ENCODE measurements at places on chromosomes 3 and 15.

DNA sequence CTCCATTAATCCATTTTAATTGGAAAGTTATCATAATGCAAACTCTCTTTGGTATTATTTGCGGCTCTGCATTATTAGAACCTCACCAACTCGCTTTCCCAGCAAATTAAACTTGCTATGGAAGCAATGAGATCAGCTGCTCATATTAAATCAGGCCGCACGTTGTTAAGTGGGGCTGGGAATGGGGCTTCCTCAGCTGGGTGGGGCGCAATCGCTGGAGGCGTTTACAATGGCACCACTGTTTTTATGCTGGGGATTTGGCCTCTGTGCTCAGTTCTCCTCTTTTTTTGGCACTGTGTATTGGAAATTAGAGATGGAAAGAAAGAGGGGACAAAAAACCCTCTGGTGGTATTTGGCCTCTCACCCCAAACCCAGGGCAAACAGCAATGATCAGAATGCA is 72.2 kb downstream of the RPLP1 start:
- no peak for DNase-seq

DNA sequence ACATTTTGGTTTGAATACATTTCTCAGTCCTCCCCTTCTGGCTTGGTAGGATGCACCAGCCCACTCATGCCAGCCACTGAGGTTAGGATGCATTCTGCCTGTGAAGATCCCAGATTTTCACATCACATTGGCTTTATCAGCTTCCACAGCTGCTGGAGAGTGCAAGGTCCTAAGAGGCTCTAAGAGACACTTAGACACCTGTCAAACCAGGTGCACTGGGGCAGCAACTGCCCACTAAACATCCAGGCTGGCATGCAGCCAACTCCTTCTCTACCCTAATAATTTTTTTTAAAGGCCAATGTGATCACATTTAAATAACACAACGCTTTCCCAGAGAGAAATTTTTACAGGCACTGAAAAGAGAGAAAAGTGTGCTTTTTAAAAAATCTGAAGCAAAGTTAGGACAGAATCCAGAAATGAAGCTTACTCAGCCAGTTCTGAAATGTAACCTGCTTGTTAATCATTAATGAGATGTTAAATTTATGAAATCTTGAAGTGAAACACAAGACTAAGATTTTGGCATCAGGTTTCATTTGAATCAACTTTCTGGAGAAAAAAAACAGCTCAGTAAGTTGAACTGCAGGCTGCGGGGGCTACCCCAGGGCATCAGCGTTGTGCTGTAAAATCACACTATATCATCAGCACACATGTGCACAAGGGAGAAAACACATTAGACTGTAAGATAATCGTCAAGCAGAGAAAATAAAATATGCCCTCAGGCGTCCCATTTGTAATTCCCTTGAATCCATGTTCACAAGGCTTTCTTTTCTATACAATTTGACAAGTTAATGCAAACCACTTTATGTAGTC is 312.9 kb downstream of the ZBBX start:
- DNase-seq = no peak

- no peak for DNase-seq
Measured at GRCh38 chr15:74414603-74415338, 19.0 kb downstream of the SEMA7A start.

GRCh38 chr3:10855871-10856662 is 40.0 kb downstream of the SLC6A11 start:
- no peak for DNase-seq

GRCh38 chr3:20060974-20061685 is 20.9 kb downstream of the KAT2B start:
- no peak for DNase-seq

GRCh38 chr3:109116031-109116430 is 1.9 kb downstream of the MORC1 start:
- no peak for DNase-seq

- no peak for DNase-seq
Measured at GRCh38 chr15:100058458-100058857, 283.3 kb downstream of the ADAMTS17 start.

- no peak for DNase-seq
Measured at GRCh38 chr3:155241579-155241978, 51.9 kb downstream of the STRIT1 start.

DNA sequence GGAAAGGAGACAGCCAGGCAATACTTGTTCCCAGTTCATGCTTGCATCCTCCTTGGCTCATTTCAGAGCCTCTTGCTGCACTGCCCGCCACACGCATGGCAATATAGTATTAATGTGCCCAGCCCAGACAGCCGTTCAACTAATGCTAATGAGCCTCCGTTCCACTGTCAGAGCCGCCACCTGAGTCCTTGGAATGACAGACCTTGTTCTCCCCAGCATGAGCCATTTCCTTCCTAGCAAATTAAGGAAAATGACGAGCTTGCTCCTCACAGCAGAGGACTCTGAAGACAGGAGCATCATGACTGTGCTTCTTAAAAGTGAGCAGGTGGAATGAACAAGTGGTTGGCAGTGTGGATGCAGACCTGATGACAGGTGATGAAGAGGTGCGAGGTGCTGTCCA is 10.8 kb upstream of the LRRC15 start:
- DNase-seq = no peak

DNA sequence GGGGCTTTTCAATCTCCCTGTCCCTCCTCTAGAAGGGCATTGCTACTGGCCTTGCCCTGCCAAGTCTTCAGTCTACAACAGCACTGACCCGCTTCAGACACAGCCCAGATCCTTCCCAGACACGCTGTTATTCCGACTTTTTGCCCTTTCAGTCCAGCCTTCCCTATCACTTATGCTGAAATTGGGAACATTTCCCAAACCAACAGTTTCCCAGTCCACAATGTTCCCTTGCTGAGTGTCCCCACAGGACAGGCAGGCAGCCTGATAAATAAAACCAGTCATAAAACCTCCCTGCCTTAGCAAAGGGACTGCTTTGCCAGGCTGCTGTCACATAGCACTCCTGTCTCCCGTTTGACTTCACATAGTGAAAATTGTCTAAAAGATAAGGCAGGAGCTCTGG is 43.5 kb downstream of the GOLGA6L2 start:
- no peak for DNase-seq

GRCh38 chr3:41259449-41260062 is 60.3 kb downstream of the CTNNB1 start:
- no peak for DNase-seq

DNA sequence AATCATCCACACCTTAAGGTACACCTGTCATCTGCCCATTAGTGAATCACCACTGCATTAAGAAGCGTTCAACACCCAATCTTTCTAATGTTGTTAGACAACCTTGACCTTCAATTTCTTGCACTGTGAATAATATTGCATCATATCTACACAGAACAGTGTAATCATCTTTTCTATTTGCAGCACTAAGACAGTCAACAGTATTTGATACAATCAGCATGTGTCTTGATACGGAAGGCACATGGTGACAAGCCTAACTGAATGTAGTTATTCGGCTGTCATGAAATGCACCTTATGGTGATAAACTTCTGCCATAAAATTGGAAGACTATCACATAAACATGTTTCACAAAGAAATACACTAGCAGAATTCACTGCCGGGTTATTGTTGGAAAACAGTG is 253.9 kb upstream of the THRB start:
- no peak for DNase-seq

- no peak for DNase-seq
Measured at GRCh38 chr3:104868291-104868690, 498.4 kb upstream of the ALCAM start.

- DNase-seq = no peak
Measured at GRCh38 chr15:56812221-56812620, 78.9 kb upstream of the ZNF280D start.

DNA sequence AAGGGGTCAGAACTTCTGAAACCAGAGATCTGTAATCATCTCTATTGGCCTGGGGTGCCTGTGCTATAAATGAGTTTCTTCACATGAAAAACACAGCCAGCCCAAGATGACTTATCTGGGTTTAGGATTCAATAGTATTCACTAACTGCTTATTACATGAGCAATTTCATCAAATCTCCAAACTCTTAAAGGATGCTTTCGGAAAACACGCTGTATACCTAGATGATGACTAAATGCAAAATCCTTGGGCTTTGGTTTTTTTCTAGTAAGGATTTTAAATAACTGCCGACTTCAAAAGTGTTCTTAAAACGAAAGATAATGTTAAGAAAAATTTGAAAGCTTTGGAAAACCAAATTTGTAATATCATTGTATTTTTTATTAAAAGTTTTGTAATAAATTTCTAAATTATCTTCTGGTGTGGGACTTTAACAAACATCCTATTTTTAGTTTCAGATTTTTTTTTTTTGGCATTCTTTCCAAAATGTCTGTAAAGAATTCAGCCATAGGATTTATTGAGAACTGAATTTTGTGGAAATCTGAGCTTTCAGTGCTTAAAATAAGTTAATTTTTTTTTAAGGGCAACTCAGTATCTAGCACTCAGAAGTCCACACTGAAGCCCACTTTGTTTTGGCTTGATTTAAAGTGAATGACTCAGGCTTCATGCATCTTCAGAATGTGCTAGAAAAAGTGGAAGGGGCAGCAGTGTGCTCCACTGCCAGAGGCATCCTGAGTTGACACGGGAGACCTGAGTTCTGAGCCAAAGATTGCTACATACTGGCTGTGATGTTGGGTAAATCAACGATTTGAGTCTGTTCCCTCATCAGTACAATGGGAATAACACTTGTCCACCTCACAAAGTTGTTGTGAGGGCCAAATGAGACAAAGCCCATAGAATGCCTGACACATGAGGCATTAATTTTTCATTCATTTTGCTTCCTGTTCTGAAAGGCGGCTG is 18.7 kb downstream of the TMEM43 start:
- DNase-seq = no peak

DNA sequence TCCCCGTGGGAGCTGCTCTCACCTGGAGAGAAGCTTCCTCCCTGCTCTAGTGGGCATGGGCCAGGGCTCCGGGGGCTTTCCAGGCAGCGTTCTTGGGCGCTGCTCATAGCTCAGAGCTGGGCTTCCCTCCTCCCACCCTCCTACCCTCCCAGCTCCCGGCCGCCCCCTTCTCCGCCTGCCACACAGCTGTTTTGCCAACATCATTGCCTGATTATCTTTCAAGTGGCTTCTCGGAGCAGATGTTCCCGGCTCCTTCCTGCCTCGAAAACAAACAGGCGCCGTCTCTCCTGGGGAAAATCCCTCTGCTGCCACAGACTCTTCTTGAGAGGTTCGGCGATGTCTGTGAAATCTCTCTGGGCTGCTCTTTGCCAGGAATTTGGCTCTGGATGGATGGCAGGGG is 195.6 kb downstream of the RPLP1 start:
- DNase-seq = no peak

DNA sequence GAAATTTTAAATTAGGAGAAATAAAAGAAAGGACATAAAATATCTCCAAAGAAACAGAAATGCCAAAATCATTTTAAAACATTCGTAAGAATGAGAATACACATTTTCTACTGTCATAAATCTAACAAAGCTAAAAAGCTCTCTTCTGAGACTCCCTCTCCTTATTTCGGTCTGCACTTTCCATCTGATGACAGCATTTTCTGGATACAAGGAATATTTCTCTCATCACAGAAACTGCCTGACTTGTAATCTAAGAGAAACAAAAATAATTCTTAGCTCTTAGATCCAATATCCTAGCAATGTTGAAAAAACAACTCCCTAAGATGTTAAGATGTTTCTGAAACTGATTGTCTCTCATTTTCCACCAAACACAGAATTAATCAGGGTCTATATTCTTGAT is 93.5 kb downstream of the PEAK1 start:
- no peak for DNase-seq

GRCh38 chr3:108130701-108131474 is 40.1 kb upstream of the CD47 start:
- no peak for DNase-seq

GRCh38 chr15:33852094-33852493 is 116.2 kb upstream of the CHRM5 start:
- no peak for DNase-seq

- no peak for DNase-seq
Measured at GRCh38 chr3:27024493-27024892, 344.7 kb downstream of the NEK10 start.

GRCh38 chr15:89599021-89599420 is 23.8 kb downstream of the TICRR start:
- DNase-seq = no peak

DNA sequence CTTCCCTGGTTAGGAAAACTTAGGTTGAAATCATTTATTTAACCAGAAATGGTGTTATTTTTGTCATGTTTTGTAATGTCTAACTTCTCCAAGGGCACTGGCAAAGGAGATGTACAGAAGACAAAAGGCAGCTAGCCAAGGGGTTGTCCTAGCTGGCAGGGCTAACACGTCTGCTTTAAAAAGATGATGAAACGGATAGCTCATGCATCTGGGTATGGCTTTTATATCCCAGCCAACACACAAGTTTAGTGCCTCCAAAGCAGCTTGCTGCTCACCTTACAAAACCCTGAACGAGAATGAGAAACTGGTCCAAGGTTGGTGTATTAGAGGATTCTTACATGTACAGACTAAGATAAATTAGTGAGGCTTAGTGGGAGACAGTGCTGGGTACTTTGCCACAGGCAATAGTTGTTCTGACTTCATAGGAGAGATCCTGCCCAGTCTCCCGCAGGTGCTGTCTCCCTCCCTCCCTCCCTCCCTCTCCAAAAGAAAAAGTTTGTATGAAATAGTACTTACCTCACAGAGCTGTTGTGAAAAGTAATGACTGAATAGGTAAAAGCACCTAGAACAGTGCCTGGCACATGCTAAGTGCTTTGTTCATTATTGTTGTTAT is 47.8 kb downstream of the KCNMB2 start:
- no peak for DNase-seq

- no peak for DNase-seq
Measured at GRCh38 chr3:115681736-115682135, 58.4 kb downstream of the GAP43 start.
